ENCODE measurements at places on chromosomes 1 and 21.
A peak's percentile ranks its signal among the peaks of the same experiment; 100 is the strongest.

- no peak for DNase-seq
These were observed 119.4 kb upstream of the RRP15 start for GRCh38 chr1:218165701-218166114.

DNA sequence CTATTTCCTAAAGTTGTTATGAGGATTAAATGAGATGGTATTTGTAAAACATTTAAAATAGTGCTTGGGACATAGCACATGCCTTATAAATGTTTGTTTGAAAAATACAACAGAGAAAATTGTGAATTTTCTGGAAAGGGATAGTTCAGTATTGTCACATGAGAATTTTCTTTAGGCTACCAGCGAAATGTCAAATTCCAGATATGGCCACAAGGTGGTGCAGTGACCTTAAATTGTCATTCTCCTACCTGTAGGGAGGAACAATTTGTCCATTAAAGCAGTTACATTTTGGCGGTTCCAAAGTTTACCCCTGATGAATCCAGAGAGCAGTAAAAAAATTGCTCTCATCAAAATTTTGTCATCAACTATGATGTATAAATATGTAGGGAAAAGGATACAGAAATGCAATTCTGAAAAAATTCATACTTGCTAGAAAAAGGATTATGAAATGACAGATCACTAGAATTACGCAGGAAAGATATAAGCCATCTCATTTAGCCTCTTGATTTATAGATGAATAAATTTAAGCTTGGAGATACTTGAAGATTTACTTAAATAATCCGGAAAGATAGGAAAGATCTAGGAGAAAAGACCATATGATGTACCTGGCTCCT, 50.2 kb upstream of the TSHB start:
- DNase-seq = peak; percentile 26

DNA sequence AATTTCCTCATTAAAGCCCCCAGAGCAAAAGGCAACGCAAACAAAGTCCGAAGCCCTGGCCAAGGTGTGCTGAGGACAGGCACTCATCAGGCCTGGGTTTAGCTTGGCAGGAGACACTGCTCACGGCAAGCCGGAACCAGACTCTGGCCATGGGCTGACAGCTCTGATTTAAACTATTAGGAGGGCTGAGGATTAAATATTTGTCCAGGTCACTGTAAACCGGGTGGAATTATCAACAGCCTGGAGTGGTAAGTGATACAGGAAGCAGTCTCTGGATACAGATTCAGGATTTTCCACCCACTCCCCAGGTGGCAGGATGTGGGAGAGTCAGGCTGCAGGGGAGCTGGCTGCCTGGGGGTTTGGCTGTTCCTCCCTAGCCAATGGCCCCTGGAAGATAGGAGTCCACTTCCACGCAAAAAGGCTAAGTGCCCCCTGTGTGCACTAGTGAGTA, 42.4 kb downstream of the SLC66A1 start:
- no peak for DNase-seq

- no peak for DNase-seq
These were observed 16.3 kb upstream of the NUP210L start for GRCh38 chr1:154171223-154171583.

DNA sequence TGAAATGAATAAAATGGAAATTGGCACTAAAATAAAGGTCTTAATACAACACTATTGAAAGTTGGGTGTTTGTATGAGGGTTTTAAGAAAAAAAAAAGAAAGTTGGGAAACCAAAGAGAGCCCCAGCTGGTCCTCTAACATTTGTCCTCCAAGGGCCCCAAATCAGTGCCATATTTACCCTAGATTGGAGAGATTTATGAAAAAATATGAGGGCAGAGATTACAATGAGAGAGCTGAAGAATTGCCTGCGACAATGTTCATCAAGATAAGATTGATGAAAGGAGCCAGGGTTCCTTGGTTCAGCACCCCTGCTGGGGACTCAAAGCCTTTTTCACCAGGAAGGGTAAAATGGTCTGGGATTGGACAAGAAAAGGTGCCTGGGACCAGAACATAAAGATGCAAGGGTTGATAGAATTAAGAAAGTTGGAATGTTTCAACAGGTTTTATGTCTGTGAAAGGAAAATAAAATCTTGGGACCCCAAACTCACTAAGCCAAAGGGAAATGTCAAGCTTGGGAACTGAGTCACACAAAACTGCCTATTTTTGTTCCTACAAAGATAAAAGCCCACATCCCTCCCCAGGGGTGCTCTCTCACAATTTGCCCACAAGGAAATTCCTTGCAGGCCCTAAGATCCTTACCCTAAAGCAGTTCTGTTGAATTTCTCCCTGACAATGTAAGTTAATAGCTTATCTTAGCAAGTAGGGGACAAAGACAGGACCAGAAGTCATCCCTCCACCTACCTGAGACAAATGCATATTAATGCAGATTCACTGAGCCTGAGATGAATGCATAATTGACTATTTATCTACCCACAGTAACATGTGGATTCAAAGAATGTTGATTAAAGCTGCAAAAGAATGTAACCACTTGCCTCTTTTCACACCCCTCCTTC, 26.8 kb downstream of the CBR1 start:
- no peak for DNase-seq

DNA sequence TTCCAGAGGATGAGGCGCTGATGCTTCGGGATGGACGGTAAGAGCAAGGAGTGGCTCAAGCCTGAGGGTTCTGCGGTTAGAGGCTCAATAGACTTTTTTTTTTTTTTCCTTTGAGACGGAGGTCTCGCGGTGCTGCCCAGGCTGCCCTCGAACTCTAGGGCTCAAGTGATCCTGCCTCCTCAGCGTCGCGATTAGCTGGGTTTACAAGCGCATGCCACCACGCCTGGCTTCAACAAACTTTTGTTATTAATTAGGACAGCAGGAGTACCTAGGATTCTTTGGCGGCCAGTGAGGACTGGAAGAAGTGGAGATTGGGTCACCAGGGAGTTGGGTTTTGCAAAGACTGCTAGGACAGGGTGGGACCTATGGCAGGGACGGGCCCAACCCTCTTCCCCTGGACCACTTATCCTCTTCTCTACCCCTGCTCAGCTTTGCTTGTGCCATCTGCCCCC, 587 bp downstream of the SCNM1 start:
- no peak for DNase-seq

GRCh38 chr1:41361495-41362356, 492 bp downstream of the FOXO6 start:
- DNase-seq = no peak

DNA sequence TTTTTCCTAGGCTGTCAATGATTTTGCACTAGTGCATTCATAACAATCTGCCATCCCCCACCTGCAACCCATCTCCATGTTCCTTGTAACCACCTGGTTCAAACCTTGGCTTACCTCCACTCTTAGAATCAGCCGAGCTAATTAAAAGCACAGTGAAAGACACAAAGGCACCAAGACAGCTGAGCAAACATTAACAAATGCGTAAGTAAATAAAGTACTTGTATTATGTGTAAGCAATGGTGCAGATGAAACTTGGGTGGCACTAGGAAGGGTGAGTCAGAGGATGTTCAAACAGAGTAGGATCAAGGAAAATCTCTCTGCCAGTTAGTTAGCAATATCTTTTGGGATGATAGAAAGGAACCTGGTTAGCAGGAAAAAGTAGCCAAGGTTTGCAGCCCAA, 5.1 kb upstream of the FOXJ3 start:
- DNase-seq = no peak

DNA sequence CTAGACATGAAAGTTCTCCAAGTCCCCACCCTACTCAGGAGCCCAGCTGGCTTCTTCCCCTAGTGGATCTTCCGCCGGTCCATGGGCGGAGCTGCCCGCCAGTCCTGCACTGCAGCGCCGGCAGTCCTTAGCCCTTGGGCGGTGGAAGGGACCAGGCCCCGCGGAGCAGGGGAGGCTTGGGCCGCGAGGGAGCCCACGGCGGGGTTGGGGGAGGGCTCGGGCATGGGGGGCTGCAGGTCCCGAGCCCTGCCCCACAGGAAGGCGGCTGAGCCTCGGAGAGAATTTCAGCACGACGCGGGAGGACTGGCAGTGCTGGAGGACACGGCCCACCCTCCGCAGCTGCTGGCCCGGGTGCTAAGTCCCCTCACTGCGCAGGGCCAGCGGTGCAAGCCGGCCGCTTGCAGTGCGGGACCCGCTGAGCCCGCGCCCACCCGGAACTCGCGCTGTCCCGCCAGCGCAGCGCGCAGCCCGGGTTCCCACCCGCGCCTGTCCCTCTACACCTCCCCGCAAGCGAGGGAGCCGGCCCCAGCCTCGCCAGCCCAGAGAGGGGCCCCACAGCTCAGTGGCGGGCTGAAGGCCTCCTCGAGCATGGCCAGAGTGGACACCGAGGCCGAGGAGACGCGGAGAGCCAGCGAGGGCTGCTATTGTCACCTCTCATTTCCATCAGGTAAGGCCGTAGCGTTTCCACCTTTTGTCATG, 1398.6 kb downstream of the MRPL39 start:
- DNase-seq = no peak

DNA sequence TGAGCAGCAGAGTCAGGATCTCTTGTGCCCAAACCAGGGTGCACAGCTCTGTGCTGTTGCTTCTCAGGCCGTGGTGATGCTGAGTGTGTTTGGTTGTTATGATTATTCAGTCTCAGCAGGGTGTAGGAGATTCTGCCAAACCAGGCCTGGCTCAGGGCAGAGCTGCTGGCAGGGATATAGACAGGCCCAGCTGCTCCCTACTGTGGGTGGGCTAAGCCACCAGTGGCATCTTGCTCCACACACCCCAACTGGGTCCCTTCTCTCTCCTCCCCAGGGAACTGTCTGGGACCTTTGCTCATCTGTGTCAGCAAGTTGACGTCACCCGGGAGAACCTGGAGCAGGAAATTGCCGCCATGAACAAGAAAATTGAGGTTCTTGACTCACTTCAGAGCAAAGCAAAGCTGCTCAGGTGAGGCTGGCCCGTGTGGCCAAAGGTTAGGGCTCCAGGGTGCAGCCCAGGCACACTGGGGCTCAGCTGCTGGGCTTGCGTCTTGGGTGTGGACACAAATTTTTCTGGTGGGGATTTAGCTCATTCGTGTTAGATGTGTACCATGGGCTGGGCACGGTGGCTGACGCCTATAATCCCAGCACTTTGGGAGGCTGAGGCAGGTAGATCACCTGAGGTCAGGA, 9.9 kb upstream of the MIIP start:
- no peak for DNase-seq

- no peak for DNase-seq
These were observed 72.6 kb upstream of the SDC3 start for GRCh38 chr1:30981172-30981571.

DNA sequence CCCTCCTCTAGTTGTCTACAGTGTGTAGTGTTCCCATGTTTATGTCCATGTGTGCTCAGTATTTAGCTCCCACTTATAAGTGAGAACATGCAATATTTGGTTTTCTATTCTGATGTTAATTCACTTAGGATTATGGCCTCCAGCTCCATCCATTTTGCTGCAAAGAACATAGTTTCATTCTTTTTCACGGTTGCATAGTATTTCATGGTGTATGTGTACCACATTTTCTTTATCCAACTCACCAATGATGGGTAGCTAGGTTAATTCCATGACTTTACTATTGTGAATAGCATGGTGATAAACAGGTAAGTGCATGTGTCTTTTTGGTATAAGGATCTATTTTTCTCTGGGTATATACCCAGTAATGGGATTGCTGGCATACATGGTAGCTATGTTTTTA, 67.0 kb downstream of the TBX19 start:
- DNase-seq = no peak

DNA sequence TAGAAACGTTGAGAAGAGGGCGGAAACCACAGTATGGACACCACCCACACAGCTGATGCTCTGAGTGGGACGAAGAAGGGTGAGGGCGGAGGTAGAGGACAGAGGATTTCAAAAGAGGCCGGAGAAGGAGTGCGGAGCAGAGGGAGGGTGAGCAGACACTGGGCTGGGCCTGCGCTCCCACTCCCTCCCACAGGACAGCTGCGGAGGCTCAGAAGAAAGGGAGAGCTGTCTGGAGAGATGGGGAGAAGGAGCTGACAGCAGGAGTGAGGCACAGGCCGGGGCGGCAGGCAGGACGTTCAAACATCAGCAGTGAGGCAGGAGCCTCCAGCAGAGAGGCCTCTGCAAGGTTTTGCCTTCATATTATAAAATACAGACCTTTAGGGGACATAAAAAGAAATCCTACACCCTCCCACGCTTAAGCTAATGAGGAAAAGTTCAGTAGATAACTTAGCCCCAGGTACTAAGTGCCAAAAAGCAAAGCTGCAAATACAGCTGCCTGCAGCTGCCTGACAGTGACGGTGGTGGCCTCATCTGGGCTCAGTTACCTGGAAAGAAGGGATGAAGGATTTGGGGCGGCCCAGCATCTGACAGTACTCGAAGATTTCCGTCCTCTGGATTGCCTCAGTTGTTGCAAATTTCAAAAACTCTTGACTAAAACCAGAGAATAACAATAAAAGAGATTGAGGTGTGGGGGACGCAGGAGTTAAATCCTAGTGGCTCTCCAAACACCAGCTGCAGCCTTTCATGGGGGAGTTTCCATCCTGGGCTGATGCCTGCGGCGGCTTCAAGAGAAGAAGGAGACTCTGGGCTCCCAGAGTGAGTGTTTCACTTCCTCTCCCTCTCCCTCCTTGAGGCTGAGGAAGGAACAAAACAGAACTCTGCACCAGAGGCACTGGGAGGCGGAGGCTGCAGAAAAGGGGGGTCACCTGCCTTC, 25.6 kb downstream of the SEC16B start:
- no peak for DNase-seq

DNA sequence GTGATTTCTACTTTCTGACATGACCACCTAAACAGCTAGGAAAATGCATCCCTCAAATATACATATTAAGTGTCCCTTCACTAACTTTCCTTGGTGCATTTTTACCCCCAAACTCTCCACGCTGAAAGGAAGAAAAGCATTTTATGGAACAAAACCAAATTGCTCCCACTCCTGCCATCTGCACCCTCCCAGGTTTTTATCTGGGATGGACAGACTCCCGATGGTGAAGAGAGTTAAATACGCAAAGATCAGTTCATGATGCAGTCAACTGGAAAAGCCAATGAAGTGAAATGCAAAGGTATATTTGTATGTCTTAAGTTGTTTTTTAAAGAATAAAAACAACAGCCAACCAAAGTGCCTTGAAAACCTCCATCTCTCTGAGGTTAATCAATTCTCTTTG, 2.7 kb downstream of the DSTYK start:
- DNase-seq = no peak

DNA sequence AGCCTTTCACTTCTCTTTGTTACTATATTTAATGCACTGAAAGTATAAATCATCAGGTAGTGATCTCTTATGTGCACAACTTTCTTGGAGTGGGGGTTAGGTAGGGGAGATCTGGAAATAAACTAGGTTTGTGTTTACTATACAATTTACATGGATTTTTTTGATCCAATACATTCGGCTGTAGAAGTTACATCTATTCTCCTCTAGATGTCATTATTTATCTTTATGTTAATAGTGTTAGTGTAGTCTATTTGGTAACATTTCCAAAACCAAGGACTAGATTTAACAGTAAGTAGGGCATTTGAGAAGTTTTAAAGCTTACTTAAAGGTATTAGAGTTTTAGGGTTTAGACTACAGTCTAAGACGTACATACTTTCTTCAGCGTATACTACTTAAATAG, 5.4 kb downstream of the VPS45 start:
- no peak for DNase-seq

- DNase-seq = no peak
These were observed 59.5 kb downstream of the UROD start for GRCh38 chr1:45071567-45071966.

Data from stimulated activated CD4-positive, alpha-beta T cell treated with anti-CD3 and anti-CD28 coated beads, TNF-alpha, amount 100 ng/mL, for 4 hours (primary cell).